Hematopoietic multipotent progenitor cell treated with erythropoietin and hydrocortisone succinate and interleukin-3 and kit ligand, for 4 days (in vitro differentiated cells): ENCODE measurements at places on chromosomes 4 and X.

GRCh38 chr4:185304944-185305690 lies 90.6 kb downstream of the LRP2BP start:
- peak; percentile 61 for DNase-seq

DNA sequence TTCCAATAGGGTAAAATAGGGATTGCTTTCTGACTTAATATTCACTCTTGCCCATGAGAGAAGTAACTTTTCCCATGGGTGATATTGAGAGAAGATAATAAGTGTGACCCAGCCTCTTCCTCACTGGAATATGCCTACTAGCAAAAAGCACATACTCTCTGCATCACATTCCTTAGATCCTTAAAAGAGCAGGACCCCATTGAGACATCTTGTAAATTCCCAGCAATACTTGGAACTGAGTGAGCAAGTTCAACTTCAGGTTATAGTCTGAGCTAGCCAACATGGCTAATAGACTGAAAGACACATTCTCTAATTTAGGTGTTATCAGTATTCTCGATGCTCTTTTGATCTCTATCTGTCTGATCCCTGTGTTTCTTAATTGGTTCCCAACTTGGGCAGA lies 1372.3 kb downstream of the STIM2 start:
- no peak for DNase-seq

DNA sequence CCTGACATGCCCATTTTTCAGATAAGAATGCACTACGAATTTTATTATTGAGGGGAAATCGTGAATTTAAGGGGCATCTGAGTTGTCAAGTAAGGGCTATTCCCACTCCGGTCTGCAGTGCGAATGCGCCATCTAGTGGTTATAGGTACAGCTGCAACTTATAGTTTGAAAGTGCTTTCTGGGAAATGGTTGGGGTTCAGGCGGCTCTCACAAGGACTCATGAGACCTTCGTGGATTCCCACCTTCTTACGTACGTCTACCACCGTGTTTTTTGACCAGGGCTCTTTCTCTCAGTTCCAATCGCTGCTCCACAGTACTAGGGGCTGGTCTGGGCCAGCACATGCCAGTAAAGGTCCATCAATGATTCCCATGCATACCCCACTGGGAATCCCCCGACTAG lies 12.3 kb downstream of the MSL3 start:
- peak; percentile 79 for DNase-seq

- DNase-seq: peak; percentile 97
Observed at GRCh38 chr4:48212165-48212564, 57.5 kb downstream of the TEC start.

DNA sequence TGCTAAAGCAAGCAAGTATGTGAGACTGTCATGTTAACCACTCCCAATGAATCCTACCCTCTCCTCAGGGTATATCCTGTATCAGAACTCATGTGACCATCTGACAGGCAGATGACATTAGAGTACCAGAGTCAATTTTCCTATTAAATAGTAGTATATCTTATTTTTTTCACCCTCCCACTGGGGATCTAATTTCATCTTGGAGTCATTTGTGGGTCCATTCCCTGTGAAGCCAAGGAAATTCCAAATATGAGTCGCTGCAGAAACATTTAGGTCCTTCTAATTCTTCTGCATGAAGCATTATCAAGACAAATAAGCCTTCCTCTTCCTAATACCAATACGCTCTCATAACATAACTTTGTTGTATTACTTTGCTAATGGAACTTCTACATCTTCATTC lies 52.2 kb upstream of the BLTP1 start:
- DNase-seq: no peak

GRCh38 chr4:54669831-54670230 lies 12.1 kb downstream of the KIT start:
- DNase-seq: no peak

DNA sequence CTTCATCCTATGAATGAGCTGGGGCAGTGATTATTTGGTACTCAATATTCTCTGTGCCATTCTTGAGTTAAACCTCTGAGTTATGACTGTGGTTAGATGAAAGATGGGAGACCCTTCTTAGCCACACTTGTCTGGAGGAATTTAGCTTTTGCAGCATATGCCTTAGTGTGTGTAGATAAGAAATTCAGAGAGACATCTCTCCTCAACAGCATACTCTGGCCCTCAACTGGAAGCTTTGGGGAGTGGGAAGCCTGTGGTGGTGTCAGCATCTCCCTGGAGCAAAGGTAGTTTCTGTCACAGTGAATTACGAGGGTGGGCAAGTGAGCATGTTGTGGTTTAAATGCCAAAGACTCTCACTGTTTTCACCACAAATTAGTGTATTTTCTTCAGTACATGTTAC lies 58.7 kb downstream of the UGT2A3 start:
- no peak for DNase-seq

DNA sequence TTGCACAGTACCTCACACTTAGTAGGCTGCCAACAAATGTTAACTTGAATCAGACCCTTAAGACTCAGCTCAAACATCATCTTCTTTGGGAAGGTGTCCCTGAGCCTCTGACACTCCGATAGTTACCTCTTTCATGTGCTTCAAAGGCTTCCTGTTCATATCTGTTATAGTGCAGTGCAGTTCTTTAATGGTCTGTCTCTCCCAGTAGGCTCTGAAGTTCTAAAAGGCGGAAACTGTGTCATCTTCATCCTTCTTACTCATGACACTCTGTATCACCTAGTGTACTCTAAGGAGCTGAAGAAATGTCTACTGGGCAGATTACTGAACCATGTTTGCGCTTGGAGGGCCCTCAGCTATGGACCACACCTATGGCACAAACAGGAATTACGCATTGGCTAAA lies 2.1 kb upstream of the DIAPH2 start:
- no peak for DNase-seq

DNA sequence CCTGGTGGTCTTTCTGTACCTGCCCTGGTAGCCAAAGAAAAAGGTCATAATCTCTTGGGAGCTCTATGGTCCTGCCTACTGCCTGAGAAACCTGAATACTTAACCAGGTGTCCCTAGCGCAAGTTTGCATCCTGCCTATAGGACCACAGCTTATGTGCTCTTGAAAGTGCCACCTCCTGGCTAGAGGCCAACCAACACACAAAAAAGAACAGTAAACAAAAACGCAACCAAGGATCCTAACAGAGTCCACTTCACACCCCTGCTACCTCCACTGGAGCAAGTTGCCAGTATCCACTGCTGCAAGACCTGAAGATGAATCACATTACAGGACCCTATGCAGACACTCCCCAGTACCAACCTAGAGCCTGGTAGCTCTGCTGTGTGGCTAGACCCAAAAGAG lies 103.2 kb upstream of the PABPC5 start:
- DNase-seq: no peak

- DNase-seq: no peak
Observed at GRCh38 chr4:38678078-38678477, 14.1 kb downstream of the KLF3 start.
